Fibroblast of skin of right biceps (primary cell): ENCODE measurements at places on chromosomes 6 and 20.

- peak; percentile 87 for DNase-seq
Observed at GRCh38 chr6:162151021-162151665, 576.4 kb downstream of the PRKN start.

GRCh38 chr6:145633981-145634627, 101.2 kb downstream of the EPM2A start:
- peak; percentile 70 for DNase-seq

DNA sequence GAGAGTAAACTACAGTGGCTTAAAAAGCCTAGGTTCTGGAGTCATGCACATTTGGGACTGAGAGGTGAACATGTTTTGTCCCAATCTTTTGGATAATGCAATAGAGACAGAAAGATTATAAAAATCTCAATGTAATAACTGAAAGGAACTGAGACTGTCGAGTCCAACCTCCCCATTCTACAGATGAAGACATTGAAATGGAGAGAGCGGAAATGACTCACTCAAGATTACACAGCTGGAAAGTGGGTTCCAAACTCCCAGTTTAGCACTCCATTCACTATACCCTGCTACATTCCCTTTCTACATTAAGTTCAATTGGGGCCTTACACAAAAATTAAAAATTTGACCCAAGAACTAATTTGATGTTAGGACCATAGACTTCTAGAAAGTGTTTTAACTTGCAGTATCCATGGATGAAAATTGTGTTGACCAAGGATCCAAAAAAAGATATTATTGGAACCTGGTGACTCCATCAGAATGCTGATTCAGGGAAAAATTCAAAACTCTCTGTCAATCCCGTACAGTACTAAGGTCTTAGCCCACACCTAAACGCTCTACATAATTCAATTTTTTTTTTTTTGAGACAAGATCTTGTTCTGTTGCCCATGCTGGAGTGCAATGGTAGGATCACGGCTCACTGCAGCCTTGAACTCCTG, 1.5 kb upstream of the ILRUN start:
- no peak for DNase-seq

- peak; percentile 70 for DNase-seq
Observed at GRCh38 chr6:154474648-154475428, 35.6 kb downstream of the CNKSR3 start.

- DNase-seq = no peak
Observed at GRCh38 chr6:150613269-150613668, 13.6 kb downstream of the PLEKHG1 start.

DNA sequence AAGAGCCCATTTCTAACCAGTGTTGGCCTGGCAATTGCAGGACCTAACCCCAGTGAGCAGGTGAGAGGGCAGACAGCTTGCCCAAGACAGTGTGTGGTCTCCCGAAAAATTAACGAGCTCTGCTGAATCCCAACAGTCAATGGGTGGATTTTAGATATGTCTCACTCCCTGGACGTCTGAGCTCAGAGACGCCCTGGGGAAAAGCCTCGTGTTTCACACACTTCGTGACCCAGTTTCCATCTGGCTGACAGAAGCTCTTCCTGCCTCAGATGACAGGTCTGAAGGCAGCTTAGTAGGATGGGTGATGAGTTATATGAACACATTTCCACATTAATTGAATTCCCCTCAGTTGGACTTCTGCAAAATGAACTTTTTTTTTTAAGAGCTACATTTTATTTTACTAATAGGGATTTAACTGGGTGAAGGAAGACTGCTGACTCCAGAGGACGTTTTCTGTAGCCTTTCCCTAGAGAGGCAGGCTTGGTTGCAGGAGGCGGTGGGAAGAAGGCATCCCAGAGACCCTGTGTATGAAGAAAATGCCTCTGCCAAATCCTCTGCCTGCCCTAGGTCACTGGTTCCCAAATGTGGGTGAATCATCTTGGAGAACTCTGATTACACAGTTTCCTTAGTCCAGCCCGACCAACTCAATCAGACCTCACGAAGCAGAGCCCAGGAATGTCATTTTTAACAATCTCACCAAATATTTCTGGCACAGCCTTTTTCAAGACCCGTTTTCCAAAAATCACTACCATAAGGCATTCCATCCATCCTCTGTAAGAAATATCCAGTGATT, 71.7 kb upstream of the LY86 start:
- peak; percentile 36 for DNase-seq

DNA sequence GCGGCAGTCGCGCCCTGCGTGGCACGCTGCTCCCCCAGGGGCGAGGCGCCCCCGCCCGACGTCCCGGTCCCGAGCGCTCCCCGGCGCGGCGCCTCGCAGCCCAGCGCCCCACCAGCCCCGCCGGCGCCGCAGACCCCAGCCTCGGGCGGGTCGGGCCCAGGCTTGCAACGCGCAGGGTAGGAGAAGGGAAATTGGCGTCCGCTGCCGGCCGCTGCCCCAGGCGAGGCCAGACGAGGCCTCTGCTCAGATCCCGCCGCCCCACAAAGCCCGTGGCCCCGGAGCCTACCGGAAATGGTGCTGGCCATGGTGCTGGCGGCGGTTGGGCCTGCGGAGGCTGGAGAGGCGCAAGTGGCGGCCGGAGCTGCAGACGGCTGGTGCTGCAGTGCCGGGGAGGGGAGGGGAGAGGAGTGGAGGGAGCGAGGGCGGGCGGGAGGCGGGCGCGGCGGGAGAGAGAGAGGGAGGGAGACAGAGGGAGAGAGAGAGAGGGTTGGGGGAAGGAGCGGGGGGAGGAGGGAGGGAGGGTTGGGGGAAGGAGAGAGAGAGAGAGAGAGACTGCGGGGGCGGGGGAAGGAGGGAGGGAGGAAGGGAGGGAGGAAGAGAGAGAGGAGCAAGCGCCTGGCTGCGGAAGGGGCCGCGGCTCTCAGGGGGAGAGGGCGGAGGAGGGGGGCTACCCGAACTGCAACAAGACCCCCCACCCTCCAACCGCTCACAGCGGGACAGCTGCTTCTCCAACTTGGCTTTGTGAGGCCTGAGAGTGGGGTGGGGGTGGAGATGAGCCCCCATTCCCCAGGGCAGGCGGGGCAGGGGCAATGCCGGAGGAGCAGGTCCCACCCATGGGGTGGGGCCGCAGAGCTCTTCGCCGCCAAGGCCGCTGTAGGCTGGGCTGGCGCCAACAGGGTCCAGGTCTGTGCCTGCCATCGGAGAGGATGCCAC, at the start of gene STMN3:
STMN3 (minus strand) TSS at position 384 of the 933 bp plus-strand sequence; CDS start at position 305, 79 bp downstream.
- DNase-seq = peak; percentile 92

- no peak for DNase-seq
Observed at GRCh38 chr6:33790910-33791309, 2.0 kb upstream of the LEMD2 start.

GRCh38 chr6:83889621-83890020, 30.1 kb downstream of the CYB5R4 start:
- no peak for DNase-seq

GRCh38 chr6:106026748-106027715, 59.1 kb upstream of the PRDM1 start:
- DNase-seq = peak; percentile 80

DNA sequence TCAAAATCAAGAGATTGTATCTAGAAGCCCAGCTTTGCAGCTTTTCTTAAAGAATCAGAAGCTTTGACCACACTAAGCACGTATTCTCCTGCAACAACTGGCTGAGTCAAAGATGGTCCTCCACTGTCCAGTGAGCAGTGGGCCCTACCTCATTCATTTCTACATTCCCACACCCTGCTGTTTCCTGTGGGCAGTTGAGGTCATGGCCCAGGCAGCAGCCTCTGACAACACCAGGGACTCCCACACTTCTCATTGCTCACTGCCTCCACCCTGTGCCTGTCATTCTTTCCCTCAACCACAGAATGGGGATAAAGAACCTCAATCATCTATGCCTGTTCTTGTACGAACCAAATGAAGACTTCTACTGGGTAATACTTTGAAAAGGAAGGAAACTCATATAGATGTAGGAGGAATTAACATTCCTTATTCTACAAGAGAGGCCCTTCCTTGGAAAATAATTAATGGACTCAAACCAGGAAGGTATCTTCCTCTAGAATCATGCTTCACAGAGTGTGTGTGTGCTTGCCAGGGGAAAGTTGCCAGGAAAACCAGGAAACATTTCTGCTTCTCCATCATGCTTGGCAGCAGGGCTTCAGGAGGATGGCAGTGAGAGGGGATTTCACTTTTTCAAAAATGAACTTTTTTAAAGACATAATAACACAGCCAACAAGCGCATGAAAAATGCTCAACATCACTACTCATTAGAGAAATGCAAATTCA, 191.7 kb upstream of the RIN2 start:
- DNase-seq = no peak

DNA sequence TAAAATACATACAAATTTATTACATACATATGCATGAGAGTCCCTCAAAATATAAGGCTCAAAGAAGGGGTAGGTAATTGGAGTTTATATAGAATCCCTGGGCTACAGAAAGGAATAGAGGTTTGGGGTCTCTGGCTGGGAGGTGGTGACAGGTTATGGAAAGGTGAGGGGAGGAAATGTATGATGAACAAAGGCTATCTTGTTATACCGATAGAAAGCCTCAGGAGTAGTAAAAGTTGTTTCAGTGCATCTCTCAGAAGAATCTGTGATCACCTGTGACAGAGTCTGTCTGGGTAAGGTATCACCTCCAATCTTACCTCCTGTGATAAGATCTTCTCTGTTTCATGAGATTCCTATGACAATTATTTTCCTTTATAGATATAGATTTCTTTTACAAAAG, 252.9 kb upstream of the AGPAT4 start:
- DNase-seq = no peak

GRCh38 chr6:113184291-113184690, 672.9 kb upstream of the MARCKS start:
- DNase-seq = peak; percentile 98

- DNase-seq = no peak
Observed at GRCh38 chr20:32034581-32035425, 17.2 kb upstream of the HCK start.
